ENCODE measurements at places on chromosomes 4 and X. TPM values are rescaled to one million over a fixed set of nuclear protein-coding genes. Genes with fewer than 3 reads are reported as not detected.

DNA sequence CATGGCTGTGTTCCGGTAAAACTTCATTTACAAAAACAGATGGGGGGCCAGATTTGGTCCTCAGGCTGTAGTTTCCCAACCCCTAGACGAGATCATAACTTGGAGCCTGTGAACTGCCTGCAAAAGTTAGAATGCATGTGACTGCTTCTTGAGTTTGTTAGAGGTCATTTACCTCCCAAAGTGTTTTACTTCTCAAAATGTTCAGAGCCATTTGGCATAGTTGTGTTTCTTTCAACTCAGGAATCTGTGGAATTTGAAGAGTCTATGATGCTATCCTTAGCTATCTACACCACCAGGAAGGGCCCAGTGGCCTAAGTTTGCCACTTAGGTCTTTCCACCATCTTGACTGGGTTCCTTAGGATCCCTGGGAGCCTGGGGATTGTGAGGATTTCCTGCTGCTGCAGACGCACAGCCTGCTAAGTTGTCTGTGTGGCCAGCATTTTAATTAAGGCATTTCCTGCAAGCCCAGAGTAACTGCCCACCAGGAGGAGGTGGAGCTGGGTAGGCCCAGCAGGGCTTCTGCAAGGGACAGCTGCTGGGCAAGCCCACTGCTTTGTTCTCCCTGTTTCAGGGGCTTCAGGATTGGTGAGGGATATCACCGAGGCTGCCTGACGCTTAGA, 53.1 kb downstream of the CCNI start:
- H3K27me3 ChIP-seq: no peaks in the 10 kb centered on the region
- no peak overlapping the region for H3K4me3 ChIP-seq
- H3K4me1 ChIP-seq: peaks cover 5% of the 10 kb centered on the region
- no peak for DNase-seq
- peaks cover 22% of the 10 kb centered on the region for H3K36me3 ChIP-seq

GRCh38 chrX:20530406-20530921, 263.8 kb upstream of the RPS6KA3 start:
- no peaks in the 10 kb centered on the region for H3K36me3 ChIP-seq
- peaks cover 6% of the 10 kb centered on the region for H3K4me1 ChIP-seq
- H3K27me3 ChIP-seq: peaks cover 44% of the 10 kb centered on the region
- peak; percentile 48 for DNase-seq

DNA sequence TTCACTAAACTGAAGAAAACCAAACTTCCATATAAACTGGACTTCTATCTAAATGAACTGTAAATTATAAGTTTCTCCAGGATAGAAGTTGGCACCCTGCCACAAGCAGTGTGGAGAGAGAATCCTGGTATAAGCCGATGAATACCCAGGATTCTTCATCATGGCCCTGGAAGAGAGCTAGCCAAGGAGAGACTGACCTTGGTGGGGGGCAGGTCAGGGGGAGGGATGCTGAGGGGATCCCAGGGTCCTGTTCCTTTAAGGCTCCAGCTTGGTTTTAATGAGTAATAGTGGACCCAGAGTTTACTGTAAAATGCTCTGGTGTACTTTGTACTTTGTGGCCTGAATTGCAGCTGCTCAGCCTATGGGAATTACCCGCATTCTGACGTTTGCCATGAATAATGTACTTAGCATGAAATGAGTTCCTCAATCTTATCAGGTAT, 16.9 kb downstream of the RASSF6 start:
- H3K4me1 ChIP-seq: peaks cover 3% of the 10 kb centered on the region
- H3K4me3 ChIP-seq: no peak overlapping the region
- H3K27me3 ChIP-seq: peaks cover 9% of the 10 kb centered on the region
- H3K36me3 ChIP-seq: no peaks in the 10 kb centered on the region
- no peak overlapping the region for H3K27ac ChIP-seq

DNA sequence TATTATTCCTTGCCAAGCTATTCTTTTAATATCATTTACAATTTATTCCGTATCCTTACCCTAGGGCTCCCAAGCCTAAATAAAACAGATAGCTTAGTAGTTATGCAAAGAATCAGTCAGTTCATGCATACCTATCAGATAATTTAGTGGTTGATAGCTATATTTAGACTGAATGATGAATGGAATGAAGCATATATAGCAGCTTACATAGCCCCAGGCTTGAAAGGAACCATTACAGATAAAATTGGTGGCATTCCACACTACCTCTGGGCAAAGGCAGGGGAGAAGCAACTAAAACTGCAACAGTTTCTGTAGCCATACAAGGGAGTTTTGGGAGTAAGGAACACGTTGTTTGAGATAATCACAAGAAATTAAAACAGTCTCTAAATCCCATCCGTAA, 2.7 kb downstream of the ACE2 start:
- H3K4me3 ChIP-seq: no peak overlapping the region
- no peak overlapping the region for H3K27ac ChIP-seq
- no peak for DNase-seq

- H3K36me3 ChIP-seq: no peaks in the 10 kb centered on the region
- no peak overlapping the region for H3K4me3 ChIP-seq
- no peaks in the 10 kb centered on the region for H3K4me1 ChIP-seq
- DNase-seq: no peak
- H3K27ac ChIP-seq: no peak overlapping the region
Measured at GRCh38 chr4:74013264-74013663, 14.8 kb upstream of the CXCL5 start.

GRCh38 chrX:55640854-55641253, 17.7 kb downstream of the FOXR2 start:
- H3K4me3 ChIP-seq: no peak overlapping the region
- H3K27ac ChIP-seq: no peak overlapping the region
- DNase-seq: no peak
- peaks cover 1% of the 10 kb centered on the region for H3K27me3 ChIP-seq
- H3K36me3 ChIP-seq: no peaks in the 10 kb centered on the region

DNA sequence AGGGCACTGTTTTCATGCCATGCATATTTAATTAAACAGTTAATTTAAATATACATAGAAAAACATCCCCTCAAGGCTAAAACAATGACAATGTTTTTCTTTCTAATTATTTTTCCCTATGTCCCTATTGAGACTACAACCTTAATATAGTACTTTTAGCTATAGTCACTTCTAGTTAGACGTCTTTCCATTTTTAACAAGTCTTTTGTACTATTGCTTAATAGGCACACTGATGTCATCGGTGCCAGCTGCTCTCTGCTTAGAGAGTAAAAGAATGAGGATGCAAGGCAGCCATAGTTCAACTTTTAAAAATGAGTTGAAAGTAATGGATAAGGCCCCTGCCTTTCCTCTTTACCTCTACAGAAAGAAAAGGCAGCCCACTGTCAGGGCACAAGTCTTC, 191.1 kb downstream of the KCTD8 start:
- no peak overlapping the region for H3K4me3 ChIP-seq
- H3K36me3 ChIP-seq: no peaks in the 10 kb centered on the region
- H3K4me1 ChIP-seq: no peaks in the 10 kb centered on the region
- no peaks in the 10 kb centered on the region for H3K27me3 ChIP-seq

GRCh38 chr4:61605984-61606383, 405.9 kb downstream of the ADGRL3 start:
- H3K4me3 ChIP-seq: no peak overlapping the region
- no peaks in the 10 kb centered on the region for H3K36me3 ChIP-seq
- no peak overlapping the region for H3K27ac ChIP-seq
- no peaks in the 10 kb centered on the region for H3K4me1 ChIP-seq
- DNase-seq: no peak

DNA sequence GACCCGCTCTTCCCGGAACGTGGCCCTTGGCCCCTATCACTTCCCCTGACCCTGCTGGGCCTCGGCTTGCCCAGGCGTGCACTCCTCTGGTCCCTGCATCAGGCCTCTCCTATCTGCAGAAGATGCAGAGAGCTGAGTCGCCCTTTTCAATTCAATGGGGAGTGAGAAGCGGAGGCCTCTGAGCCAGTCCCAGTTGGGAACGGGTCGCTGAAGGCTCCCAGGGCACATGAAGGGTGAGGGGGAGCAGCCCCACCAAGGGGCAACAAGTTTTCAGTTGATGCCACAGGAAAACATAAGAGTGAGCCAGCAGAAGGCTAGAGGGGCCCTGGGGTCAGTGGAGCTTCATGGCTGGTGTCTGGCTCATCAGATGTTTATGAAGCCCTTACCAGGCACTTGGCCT, 17.1 kb downstream of the PSAPL1 start:
- no peak overlapping the region for H3K4me3 ChIP-seq
- H3K27me3 ChIP-seq: peaks cover 16% of the 10 kb centered on the region
- no peak for DNase-seq
- no peak overlapping the region for H3K27ac ChIP-seq
- no peaks in the 10 kb centered on the region for H3K4me1 ChIP-seq

DNA sequence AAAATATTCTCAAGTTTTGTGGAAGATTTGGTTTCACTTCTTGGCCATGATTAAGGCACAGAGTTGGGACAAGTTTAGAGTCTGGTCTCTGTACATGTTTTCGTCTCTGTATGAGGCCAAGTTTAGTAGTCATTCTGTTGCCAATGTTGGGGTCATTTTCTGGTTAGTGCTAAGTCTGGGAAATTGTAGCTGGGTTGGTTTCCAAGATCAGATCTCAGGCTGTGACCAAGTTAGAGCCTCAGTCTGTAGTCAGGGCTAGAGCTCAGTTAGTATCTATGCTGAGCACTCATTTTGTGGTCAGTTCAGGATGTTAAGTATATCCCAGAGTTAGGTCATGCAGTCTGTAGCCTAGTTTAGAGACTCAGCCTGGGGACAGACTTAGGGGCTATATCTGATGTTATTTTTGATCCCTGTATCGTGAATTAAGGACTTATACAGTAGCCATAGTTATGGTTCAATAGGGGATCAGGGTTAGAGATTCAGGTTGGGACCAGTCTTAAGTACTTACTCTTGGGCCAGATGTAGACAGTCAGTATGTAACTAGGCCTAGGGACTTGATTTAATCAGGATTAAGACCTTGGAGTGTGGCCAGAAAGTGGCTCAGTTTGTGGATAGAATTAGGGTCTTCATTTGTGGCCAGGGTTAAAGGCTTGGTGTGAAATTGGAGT, 6.6 kb upstream of the ENOX2 start:
- no peaks in the 10 kb centered on the region for H3K36me3 ChIP-seq
- peaks cover 2% of the 10 kb centered on the region for H3K27me3 ChIP-seq
- H3K4me1 ChIP-seq: no peaks in the 10 kb centered on the region
- DNase-seq: no peak
- H3K27ac ChIP-seq: no peak overlapping the region

NELFA gene
- 47.9 TPM for total RNA-seq

ZDHHC15 gene
- 0.55 TPM for total RNA-seq

All from naive thymus-derived CD8-positive, alpha-beta T cell (primary cell).